ENCODE measurements at places on chromosomes 11 and 22.

DNA sequence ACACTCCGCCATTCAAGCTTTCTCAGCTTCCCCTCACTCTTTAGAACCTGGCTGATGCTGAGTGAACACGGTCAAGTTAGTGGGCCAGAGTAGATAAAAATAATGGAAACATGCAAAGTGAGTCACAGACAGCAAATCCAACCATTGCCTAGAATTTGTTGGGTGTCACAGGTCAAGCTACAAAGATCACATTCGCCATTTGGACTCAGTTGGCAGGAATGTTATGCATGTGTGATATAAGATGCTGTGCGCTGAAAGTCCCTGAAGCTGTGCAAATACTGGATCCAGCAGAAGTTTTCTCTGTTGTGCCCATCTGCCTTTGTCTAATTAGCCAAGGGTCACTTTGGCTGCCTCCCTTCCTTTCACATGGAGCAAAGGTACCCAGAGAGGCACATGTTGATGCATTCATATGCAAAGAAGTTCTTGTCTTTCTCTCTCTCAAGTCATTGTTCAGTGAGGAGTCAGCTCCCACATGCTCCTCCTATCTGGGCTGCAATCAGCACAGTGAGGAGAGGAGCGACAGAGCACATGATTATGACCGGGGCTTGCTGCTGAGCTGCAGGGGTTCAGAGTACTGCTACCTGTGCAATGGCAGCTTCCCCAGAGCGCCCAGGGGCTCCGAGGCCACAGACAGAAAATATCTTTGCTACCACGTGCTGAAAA, 39.7 kb downstream of the FLI1 start:
- no peak for DNase-seq

DNA sequence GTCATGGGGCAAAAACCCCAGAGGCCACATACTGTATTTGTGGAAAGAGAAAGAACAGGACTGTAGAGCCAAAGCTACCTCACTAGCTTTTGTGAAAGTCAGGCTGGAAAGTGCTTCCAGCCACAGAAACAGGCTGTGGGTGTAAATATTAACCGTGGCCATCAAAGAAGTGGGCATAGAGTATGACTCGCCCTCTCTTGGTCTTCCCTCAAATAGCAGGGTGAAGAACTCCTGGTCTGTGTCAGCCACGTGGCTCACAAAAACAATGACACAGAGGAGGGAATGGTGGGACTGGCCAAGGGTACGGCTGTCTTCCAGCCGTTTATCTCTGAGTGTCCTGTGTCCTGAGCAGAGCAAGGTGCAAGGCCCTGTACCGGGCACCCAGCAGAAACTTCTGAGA, 37.6 kb upstream of the UBASH3B start:
- DNase-seq: no peak

DNA sequence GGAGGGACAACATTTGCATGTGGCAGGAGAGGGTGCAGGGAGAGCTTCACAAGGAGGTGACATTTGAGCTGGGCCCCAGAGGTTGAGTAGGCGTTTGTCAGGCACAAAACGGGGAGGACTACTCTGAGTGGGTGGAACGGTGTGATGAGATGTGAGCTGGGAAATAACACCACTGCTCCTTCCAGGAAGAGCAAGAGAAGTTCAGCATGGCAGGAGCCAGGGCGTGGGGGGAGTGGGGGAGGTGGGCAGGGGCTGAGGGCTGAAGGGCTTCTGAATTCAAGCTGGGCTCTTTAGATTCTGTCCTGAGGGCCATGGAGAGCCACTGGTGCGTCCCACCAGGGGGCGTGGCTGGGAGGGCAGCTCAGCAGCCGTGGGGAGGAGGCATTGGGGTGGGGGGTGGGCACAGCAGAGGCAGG, 54.2 kb downstream of the OTOG start:
- DNase-seq: no peak

DNA sequence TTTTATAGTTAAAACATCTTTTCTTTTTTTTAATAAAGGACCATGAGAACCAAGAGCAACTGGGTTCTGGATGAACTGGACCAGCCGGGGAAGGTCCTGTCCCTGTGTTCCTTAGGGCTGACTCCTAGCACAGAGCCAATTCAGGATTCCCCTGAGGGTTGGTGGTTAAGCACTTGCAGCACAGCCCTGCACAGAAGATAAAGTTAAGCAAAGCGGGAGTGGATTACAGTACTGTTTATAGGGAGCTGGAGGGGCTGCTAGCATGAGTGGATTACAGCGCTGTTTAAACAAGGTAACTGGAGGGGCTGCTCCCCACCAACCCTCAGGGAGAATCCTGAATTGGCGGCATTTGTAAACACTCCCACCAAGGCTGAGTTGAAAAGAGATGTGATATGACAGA, 90.6 kb downstream of the CELSR1 start:
- no peak for DNase-seq

- no peak for DNase-seq
Measured at GRCh38 chr11:108324587-108324986, 101.7 kb downstream of the ATM start.

DNA sequence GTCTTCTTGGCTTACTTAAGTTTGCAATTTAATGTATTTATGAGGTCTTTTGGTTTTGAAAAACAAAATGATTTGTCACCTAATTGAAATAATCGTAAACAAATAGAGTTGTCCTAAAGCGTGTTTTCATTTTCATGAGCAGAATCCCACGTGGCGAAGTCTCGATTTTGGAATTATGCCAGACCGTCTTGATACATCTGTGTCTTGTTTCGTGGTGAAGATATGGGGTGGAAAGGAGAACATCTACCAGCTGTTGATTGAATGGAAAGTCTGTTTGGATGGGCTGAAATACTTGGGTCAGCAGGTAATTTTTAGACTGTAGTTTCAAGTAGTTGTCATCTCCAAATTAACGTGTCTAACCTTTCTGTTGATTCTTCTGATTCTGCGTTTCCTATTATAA, 64.7 kb downstream of the UVRAG start:
- DNase-seq: no peak

DNA sequence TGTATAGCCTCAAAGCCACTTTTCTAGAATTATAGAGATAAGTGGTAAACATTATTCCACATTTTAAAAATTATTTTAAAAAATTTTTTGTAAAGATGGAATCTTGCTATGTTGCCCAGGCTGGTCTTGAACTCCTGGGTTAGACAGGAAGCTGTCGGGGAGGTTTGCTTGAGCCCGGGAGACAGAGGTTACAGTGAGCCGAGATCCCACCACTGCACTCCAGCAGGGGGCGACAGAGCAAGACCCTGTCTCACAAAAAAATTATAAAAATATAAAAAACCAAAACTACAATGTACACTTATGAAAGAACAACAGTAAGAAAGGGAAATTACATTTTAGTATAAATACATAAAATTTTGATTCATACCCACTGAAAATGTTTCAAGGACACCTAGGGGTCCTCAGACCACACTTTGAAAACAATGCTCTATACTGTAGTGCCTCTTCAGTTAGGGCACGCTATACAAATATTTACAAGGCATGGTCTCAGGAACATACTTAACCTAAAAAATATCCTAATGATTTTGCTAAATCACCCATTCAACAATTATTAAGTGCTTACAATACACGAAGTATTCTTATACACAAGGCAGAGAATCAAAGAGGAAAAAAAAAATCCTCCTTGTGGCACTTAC, 111.2 kb downstream of the MRTFA start:
- no peak for DNase-seq

GRCh38 chr11:26931248-26931631, 62.7 kb upstream of the FIBIN start:
- DNase-seq: peak; percentile 90

Measured in muscle of back (tissue), 13 donors.